Ovary (tissue), 10 donors: ENCODE measurements at places on chromosomes 5 and 9. TPM values are rescaled to one million over a fixed set of nuclear protein-coding genes. Genes with fewer than 3 reads are reported as not detected.
A peak's percentile ranks its signal among the peaks of the same experiment; 100 is the strongest.

Gene GALNT10
- 83.6 TPM for total RNA-seq

- H3K4me1 ChIP-seq, result peaks cover 7% of the 10 kb centered on the region
- no peaks in the 10 kb centered on the region for H3K36me3 ChIP-seq
- H3K27me3 ChIP-seq, result no peaks in the 10 kb centered on the region
- DNase-seq, result no peak
Measured at GRCh38 chr5:143054480-143054941, 284.3 kb downstream of the ARHGAP26 start.

GRCh38 chr5:142006363-142007236 lies 6.2 kb downstream of the GNPDA1 start:
- H3K27me3 ChIP-seq, result no peaks in the 10 kb centered on the region
- H3K27ac ChIP-seq, result no peak overlapping the region
- H3K36me3 ChIP-seq, result no peaks in the 10 kb centered on the region

DNA sequence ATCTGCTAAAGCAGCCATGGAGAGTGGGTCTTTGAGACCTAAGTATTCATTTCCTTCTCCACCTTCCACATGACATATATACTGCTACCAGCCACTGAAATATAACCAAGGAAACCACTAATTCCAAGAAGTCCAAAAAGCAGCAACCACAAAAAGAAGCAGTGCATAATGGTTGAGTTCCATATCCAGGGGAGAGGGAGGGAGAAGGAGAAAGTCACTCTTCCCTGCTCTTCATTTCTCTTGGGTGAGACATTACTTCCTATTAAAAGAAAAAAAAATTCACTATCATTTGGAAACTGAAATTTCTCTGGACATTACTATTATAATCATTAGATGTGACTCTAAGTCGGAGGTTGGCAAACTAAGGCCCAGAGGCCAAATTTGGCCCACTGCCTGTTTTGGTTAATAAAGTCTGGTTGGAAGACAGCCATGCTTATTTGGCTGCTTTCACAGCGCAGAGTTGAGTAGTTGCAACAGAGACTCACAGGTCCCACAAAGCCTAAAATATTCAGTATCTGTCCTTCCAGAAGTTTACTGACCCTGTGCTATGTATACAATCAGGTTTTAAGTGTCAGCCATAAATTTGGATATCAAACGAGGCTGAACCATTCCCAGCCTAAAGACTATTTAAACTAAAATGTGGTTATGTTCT lies 168.6 kb downstream of the MPDZ start:
- no peak overlapping the region for H3K27ac ChIP-seq
- H3K4me3 ChIP-seq, result no peak overlapping the region
- no peaks in the 10 kb centered on the region for H3K27me3 ChIP-seq
- peak; percentile 49 for DNase-seq
- H3K36me3 ChIP-seq, result no peaks in the 10 kb centered on the region

Gene TMEM232
- total RNA-seq, result 2.3 TPM

GRCh38 chr5:113336975-113337374 lies 97.8 kb downstream of the TSSK1B start:
- no peak overlapping the region for H3K4me3 ChIP-seq
- peaks cover 6% of the 10 kb centered on the region for H3K4me1 ChIP-seq
- H3K27ac ChIP-seq, result no peak overlapping the region

Gene ROPN1L
- 1.2 TPM for total RNA-seq

GRCh38 chr5:133392448-133392847 lies 219.9 kb downstream of the FSTL4 start:
- H3K4me3 ChIP-seq, result no peak overlapping the region
- no peaks in the 10 kb centered on the region for H3K27me3 ChIP-seq
- no peak overlapping the region for H3K27ac ChIP-seq
- H3K36me3 ChIP-seq, result no peaks in the 10 kb centered on the region

DNA sequence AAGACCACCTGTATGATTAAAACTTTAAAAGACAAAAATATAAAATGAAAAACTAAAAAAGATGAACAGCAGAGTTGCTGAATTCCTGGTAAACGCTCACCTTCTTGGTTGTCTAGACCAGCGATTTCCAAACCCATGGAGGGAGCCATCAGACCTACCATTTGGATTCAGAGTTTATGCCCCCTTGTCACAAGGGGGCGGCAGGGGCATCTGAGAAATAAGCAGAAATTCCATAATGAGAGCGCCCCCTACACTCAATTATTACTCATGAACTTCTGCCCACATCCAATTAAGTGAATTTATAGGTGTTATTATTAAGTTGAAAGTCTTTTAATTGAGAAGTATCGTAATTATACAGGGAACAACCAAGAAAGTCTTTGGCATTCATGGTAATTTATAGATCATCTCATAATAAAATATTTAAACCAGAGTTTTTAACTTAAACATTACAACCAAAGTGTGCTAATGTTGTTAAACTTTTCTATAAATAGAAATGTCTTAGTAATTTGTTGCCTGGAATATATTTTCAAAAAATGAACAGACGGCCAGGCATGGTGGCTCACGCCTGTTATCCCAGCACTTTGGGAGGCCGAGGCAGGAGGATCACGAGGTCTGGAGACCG lies 35.2 kb upstream of the SPATA31C2 start:
- H3K36me3 ChIP-seq, result no peaks in the 10 kb centered on the region
- H3K4me1 ChIP-seq, result no peaks in the 10 kb centered on the region
- H3K4me3 ChIP-seq, result no peak overlapping the region
- DNase-seq, result no peak
- H3K27me3 ChIP-seq, result no peaks in the 10 kb centered on the region
- H3K27ac ChIP-seq, result no peak overlapping the region

GRCh38 chr5:34667705-34668104 lies 11.6 kb downstream of the RAI14 start:
- no peak overlapping the region for H3K27ac ChIP-seq
- H3K27me3 ChIP-seq, result no peaks in the 10 kb centered on the region
- H3K4me3 ChIP-seq, result no peak overlapping the region

Gene FOXD4L5
- total RNA-seq, result 0.22 TPM

DNA sequence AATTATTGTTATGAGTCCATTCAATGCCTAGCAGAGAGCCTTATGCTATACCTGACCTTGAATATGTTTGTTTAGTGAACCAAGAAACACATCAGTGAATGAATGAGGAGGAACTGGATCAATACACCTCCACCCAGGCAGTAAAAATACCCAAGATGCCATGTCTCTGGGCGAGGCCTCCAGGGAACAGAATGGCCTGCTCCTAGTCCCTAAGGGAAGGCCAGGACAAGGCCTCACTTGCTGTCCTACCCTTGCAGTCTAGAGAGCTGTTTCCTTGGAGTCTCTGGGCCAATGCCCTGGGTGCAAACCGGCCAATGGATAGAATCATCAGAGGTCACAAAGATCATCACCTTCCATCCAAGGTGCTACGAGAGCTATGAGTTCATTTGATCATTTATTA lies 26.1 kb downstream of the TNIP1 start:
- no peak for DNase-seq
- no peaks in the 10 kb centered on the region for H3K36me3 ChIP-seq
- no peaks in the 10 kb centered on the region for H3K4me1 ChIP-seq
- no peak overlapping the region for H3K27ac ChIP-seq
- no peak overlapping the region for H3K4me3 ChIP-seq

GRCh38 chr9:30349526-30350513 lies 2034.6 kb upstream of the ACO1 start:
- H3K4me1 ChIP-seq, result no peaks in the 10 kb centered on the region
- no peak for DNase-seq
- no peaks in the 10 kb centered on the region for H3K36me3 ChIP-seq
- H3K27ac ChIP-seq, result no peak overlapping the region

Gene LRRC70
- 2.5 TPM for total RNA-seq

- H3K27ac ChIP-seq, result no peak overlapping the region
- DNase-seq, result no peak
- H3K4me3 ChIP-seq, result no peak overlapping the region
- no peaks in the 10 kb centered on the region for H3K36me3 ChIP-seq
- H3K27me3 ChIP-seq, result no peaks in the 10 kb centered on the region
- peaks cover 8% of the 10 kb centered on the region for H3K4me1 ChIP-seq
Measured at GRCh38 chr5:14141764-14142163, 1.4 kb upstream of the TRIO start.

DNA sequence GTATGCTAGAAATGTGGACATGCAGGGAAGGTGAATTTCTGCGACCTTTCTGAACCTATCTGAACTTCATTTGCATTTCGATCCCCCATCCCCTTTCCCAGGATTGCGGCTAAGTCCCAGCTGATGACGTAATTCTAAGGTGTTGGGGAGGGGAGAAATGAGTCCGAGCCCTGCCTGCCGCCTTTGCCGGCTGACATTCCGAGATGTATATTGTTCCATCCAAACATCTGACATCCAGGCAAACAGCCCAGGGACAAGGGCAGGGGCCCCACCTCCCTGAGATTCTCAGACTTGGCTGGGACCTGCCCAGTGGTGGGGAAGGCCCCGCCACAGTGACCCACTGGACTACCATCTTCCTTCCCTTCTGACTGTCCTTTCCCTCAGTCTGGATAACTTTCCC lies 494.6 kb downstream of the ENC1 start:
- H3K27me3 ChIP-seq, result no peaks in the 10 kb centered on the region
- H3K36me3 ChIP-seq, result no peaks in the 10 kb centered on the region
- DNase-seq, result no peak
- H3K27ac ChIP-seq, result no peak overlapping the region
- H3K4me3 ChIP-seq, result no peak overlapping the region

- peak overlapping the region; percentile 97 for H3K27ac ChIP-seq
- DNase-seq, result no peak
- peaks cover 6% of the 10 kb centered on the region for H3K4me1 ChIP-seq
- no peaks in the 10 kb centered on the region for H3K36me3 ChIP-seq
Measured at GRCh38 chr9:112489039-112489546, 2.5 kb downstream of the KIAA1958 start.

DNA sequence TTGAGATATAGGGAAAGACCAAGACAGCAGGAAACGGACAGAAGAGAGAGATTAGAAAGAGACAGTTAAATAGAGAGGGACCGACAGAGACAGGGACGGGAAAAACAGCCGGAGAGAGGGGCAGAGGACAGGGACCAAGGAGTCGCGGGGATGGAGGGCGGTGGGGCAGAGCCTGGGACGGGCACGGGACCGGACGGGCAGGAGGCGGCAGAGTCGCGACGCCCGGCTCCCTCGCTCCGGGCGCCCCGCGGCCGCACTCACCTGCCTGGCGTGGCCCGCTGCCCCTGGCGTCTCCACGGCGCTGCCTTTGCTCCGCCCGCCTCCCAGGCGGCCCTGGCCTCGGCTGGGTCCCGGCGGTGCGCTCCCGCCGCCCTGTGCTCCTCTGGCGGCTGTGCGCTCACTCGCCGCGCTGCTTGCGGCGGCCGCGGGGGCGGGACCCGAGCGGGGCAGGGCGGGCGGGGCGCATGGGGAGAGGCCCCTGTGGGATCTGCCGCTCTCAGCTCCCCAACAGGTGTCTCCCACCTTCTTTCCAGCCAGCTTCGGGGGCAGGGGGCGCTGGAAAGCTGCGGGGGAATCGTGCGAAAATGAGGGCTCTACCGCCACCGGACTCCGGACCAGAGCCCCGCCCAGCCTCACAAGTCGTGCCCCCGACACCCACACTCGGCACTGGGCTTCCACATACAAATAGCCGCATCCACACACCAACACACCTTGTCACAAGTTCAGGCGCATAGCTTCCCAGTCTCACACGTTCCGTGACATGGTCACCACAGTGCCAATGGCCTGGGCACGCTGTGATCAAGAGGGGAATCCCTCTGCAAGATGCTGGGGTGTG lies at the start of gene ARID3C:
TSS of gene ARID3C (minus strand) at position 411 of the 835 bp plus-strand sequence. CDS start 1,052 bp downstream, outside the sequence.
- H3K27me3 ChIP-seq, result peaks cover 12% of the 10 kb centered on the region
- H3K4me1 ChIP-seq, result peaks cover 4% of the 10 kb centered on the region
- DNase-seq, result no peak
- no peaks in the 10 kb centered on the region for H3K36me3 ChIP-seq
- no peak within 1 kb of the TSS for H3K27ac ChIP-seq
